ENCODE measurements at places on chromosomes 1 and 21.

DNA sequence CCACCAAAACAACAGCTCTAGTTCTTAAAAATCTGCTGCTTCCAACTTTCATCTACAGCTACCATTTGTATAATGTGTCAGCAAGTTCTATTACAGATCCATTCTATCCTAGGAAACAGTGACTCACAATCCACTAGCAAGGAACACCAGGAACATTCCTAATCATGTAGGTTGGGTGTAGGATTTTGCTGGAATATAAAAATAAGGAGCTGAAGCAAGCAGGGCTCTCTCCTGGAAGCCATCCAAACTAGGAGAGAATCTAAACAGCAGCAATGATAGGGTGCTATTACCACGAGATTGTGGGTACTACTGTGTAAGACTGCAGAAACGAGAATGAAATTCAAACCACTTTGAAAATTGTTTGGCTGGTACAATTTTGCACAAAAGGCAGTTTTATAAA, 135.0 kb downstream of the PTPN14 start:
- no peak for DNase-seq

- DNase-seq: no peak
Observed at GRCh38 chr1:112770724-112771123, 55.6 kb upstream of the PPM1J start.

GRCh38 chr21:42861311-42861847, 18.0 kb downstream of the WDR4 start:
- DNase-seq: no peak

GRCh38 chr1:156129687-156130577, 15.4 kb downstream of the LMNA start:
- DNase-seq: peak; percentile 50

DNA sequence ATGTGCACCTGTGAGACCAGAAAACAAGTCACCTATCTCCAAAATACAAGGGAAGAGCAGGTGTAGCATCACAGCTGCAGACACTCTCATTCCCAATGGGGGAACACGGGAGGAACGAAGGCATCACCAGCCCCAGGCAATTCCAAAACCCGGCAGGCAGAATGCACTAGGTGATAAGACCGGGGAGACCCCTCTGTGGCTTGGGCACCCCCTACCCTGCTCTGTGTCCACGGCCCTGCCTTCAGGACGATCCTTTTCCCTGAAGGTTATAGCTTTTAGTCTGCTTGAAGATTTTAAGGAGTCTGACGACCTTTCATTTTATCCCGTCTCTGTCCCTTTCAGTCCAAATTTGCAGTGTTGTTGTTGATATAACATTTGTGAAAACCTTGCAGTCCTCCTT, 19.2 kb downstream of the TRPM2 start:
- DNase-seq: no peak
